Suppressor macrophage treated with lipopolysaccharide for 4 hours (primary cell): ENCODE measurements at places on chromosomes 1 and 21.
A peak's percentile ranks its signal among the peaks of the same experiment; 100 is the strongest.

GRCh38 chr1:51489472-51489871 is 29.6 kb downstream of the EPS15 start:
- no peak for DNase-seq

DNA sequence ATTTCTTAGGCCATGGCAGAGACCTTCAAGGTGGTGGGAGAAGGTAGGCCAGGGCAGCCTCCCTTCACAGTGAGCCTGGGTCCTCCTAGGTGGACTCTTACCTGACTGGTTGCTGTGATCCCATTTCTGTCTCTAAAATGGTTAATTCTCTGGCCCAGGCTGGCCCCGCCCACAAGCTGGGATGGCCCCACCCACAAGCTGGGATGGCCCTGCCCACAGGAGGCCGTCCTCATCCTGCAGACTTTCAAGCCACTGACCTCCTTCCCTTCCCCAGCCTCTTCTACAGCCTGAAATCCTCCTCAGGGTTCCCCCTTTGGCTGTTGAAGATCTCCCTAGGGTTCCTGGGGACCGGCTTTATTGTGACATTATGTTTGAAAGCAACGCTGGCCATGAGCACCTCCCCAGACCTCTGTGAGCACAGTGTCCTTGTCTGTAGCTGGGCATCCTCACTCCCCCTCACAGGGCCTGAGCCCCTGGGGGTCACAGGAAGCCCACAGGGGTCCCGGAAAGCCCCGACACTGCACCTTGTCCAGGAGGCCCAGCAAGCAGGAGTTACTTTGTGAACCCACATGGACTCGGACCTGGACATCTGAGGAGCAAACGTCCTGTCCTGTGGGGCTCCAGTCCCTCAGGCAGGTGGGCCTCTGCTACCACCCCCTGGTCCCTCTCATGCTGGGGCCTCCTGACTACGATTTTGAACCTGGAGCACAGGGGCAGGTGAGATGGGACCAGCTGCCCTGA is 621.7 kb downstream of the MATN1 start:
- DNase-seq = no peak

GRCh38 chr1:89206373-89206772 is 7.6 kb upstream of the GBP4 start:
- DNase-seq = peak; percentile 45

GRCh38 chr1:188669728-188670382 is 1807.8 kb downstream of the BRINP3 start:
- no peak for DNase-seq

GRCh38 chr1:68129536-68130250 is 79.3 kb upstream of the DIRAS3 start:
- DNase-seq = no peak
